ENCODE measurements at places on chromosomes 6 and 20.

- no peak for DNase-seq
Measured at GRCh38 chr6:155580904-155581303, 125.3 kb upstream of the NOX3 start.

GRCh38 chr20:13312300-13312699 lies 91.2 kb downstream of the ISM1 start:
- DNase-seq, result no peak

- no peak for DNase-seq
Measured at GRCh38 chr6:109008537-109009235, 86.0 kb downstream of the SESN1 start.

GRCh38 chr20:3825526-3825925 lies 5.2 kb downstream of the AP5S1 start:
- DNase-seq, result no peak

DNA sequence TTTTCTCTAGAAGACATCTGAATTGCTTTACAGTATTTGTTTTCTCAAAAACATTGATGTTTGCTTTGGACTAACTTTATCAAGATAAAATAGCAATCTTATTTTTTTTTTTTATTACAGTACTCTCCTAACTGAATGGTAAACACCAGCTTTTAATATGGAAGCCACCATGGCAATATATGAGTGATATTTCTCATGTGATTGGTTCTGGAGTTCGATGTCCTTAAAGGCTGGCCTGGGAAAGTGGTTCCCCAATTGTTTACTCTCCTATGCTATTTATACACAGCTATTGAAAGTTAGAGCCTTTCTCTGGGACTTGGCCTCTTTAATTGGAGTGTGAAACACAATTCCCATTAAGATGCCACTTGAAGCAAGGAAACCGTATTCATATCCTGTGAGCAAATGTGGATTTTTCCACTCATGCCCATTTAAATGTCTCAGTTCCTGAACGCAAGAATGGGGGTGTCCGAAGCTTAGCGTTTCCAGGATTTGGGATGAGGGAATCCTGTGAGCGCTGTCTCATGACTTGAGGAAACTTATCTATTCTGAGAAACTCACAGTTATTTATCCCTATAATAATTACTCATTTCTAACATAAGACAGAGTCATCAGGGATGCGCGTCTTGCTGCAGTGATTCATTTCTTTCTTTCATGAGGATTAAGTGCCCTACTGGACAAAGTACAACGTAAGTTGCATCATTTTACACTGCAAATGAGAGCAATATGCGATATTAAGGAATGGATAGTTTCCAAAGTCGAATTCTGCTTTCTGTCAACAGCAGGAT lies 143.3 kb upstream of the PREP start:
- DNase-seq, result no peak

DNA sequence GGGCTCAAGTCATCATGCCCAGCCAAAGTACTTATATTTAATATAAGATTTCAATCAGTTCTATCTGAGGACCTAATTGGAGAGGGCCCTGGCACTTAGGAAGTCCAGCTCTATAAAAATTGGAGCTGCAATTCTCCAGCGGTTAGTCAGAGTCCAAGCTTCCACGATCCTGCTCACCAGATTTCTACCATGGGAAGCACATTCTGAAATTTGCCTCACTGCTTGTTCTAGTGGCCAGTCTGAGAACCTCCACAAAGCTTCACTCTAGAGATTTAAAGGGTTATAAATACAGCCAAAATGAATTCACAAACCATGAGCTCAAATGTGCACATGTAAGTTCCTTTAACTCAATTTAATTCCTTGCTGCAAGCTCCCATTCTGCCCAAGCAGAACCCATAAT lies 33.5 kb downstream of the PNLDC1 start:
- DNase-seq, result no peak

DNA sequence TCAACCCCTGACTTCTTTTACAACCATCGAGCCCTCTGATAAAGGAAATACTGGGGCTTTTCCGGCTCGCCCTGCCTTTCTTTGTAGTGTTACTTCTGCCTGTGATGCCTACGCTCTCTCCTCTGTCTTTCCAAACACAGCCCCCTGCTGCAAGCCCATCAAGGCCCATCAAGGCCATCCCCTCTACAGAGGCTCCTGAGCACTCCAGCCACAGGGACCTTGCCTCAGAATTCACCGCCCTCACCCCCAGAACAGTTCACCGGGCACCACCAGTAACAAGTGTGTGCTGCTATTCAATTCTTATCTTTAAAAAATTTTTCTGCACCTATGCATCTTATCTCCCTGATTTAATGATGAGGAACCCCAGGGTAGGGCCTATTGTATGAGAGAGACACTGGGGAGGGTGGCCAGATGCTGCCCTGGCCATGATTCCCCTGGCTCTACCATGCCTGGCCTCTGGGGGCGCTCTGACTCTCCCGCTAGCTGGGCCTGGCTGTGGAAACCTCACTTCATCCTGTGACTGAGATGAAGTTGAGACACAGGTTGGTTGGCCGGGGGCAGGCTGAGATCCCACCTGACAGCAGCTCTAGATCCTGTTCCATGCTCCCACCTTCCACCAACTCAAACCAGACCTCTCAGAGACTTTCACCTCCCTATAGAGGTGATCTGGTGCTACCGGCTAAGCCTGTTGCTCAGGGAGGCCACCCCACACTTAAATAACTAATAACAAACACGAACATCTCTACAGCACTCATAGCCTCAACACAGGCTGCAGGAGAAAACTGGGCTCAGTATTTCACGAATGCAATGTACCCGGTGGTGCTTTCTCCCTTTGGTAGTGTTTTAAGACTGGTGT lies 19.2 kb upstream of the GLP1R start:
- no peak for DNase-seq

GRCh38 chr6:136360783-136361182 lies 71.1 kb upstream of the BCLAF1 start:
- no peak for DNase-seq

- DNase-seq, result no peak
Measured at GRCh38 chr6:158815379-158815724, 3.8 kb downstream of the EZR start.

DNA sequence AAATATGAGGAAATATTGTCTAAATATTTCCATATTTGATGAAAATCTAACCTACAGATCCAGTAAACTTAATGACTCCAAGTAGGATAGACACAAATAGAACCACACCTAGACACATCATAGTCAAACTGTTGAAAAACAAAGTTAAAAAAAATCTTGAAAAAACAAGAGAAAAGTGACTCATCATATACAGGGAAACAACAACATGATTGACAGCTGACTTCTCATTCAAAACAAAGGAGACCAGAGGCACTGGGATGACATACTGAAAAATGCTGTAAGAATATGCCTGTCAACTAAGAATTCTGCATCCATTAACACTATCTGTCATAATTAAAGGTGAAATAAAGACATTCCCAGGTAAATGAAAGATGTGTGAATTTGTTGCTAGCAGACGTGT lies 38.8 kb downstream of the BMP2 start:
- no peak for DNase-seq

DNA sequence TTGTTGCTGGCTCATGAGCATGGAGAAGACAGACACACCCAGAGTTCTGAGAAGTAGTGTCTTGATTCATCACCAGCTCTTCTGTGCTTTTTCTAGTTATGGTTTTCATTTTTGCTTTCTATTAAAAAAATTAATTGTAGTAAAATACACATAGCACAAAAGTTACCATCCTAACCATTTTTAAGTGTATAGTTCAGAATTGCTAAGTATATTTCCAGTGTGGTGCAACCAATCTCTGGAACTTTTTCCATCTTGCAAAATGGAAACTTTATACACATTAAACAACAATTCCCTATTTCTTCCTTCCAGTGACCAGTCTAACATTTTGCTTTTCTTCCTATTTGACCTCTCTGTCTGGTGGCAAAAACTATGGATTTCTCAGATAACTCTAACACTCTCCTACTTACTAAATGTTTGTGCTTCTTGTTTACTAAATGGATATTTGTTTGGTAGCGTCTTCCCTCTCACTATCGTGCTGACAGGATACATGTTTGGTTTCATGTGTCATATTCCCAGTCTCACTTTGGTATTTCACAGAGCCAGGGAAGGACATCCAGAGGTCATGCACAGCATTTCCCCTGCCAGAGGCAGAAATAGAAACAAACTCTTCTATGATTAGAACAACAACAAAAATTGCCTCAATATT lies 40.6 kb downstream of the TXLNB start:
- DNase-seq, result no peak

DNA sequence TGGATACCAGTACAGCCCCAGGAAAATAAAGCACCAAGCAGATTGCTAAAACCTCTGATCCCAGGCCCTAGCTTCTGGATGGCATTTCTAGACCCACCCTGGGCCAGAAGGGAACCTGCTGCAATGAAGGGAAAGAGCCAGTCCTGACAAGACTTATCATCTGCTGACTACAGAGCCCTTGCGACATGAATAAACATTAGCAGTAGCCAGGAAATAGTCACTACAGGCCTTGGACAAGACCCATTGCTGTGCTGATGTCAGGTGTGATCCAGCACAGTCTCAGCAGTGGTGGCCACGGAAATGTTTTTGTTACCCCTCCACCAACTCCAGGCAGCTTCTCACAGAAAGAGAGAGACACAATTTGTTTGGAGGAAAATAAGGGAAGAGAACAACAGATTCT lies 399.3 kb downstream of the HAO1 start:
- no peak for DNase-seq

- DNase-seq, result peak; percentile 46
Measured at GRCh38 chr20:38805958-38806854, 709 bp downstream of the PPP1R16B start.

DNA sequence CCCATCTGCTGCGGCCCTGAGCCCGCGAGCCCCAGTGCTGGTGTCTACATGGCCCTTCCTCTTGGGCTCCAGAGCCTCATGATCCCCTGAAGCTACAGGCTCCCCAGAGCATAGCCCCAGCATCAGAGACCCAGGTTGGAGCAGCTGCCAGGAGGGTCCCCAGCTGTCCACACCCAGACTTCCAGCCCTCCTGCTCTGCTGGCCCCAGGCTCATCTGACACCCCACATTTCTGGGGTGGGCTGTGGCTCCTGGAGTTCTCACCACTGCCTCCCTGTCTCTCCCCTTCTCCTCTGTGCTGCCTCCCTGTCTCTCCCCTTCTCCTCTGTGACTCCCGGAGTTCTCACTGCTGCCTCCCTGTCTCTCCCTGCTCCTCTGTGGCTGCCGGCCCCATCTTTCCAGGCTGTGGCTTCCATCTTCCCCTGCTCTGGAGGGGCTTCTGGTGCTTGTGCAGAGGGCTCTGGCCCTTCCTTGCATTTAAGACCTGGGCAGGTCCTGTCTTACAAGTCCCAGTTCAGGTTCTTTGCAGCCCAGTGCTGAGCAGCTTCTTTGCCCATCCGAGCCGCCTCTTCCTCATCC lies 108.1 kb downstream of the ERMARD start:
- no peak for DNase-seq

DNA sequence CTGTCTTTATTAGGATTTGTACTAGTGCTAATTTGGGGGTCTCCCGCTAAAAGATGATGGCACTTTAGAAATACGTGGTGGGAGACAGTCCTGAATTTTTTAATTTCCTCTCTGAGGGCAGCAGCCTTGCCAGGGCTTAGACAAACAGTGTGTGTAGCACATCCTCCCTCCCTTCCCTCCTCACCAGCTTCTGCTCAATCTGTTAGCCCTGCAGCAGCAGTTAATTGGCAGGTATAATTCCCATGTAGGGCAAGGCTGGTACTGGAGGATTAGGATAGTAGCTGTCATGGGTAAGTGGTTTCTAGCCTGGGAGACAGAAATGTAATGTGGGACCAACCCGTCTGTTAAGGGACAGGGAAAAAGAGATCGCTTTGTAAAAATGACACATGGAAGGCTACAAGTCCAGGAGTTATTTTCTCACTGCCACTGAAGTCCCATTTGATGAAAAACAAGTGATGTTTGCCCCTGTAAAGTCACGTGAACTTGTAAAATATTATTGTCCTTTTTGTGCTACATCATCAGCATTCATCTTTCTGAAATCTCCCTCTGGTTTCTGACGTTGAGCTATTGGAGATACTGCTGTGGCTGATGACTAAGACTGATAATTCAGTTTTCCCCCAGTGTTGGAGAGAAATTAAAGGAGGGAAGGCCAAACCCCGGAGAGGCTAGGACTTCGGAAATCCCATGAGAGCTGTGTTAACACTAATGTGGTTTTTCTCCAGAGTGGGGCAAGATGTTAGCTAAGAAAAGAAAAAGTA lies 40.6 kb downstream of the CTNNBL1 start:
- DNase-seq, result no peak

- no peak for DNase-seq
Measured at GRCh38 chr6:72784071-72784470, 162.2 kb downstream of the KCNQ5 start.

DNA sequence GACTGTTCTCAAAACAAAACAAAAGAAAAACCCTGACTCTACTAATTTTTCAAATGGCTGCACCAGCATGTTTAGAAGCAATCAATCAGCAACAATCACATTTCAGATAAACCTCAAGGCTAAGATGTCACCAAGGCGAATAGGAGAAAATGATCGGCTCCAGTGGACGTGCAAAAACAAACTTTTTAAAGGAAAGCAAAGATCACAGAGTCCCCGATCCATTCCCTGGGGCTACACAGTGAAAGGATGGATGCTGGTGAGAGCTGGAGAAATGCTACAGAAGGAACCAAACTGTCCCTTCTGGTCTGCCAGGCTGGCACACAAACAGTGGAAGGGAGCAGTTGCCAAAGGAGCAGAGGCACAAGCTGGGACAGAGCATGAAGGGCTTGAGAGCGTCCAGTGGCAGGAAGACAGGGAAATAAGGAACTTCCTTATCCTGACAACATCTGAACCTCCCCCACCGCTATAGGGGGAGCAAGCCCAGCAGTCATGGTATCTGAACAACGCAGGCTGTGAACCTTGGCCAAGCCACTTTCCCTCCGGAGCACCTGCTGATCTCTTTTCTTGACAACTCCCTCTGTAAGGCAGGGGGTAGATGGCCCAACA lies 73.7 kb upstream of the HIVEP1 start:
- DNase-seq, result no peak

GRCh38 chr6:109791301-109791700 lies 100.2 kb downstream of the FIG4 start:
- DNase-seq, result no peak

GRCh38 chr6:142334294-142334693 lies 32.5 kb downstream of the ADGRG6 start:
- no peak for DNase-seq

GRCh38 chr6:166441325-166442078 lies 58.8 kb upstream of the MPC1 start:
- DNase-seq, result no peak

DNA sequence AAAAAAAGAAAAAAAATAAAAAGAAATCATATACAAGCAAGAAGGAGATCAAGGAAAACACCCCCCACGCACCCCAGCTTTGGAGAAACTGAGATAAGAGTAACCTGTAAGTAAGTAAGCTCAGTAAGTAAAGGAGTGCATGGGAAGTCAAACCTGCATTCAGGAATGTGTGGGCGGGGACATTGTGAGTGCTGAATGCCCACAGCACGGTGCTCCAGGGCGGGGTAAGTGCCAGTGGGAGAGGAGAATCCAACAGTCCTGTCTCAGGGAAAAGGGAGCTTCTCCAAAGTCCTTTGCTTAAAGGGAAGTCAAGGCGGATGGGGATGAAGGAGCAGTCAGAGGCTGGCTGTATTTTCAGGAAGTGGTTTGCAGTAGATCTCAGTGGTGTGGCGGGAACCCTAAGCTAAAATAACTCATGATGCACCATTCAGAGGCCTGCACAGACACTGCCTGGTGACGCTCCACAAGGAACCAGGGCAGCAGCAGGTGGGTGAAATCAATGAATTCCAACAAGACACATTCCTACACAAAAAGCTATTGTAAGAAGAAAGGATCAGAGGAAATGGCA lies 368.0 kb downstream of the QKI start:
- DNase-seq, result no peak

GRCh38 chr6:37100745-37101144 lies 69.2 kb upstream of the PIM1 start:
- DNase-seq, result no peak
